Astrocyte (in vitro differentiated cells and primary cell): ENCODE measurements at places on chromosomes 7 and 10. TPM values are rescaled to one million over a fixed set of nuclear protein-coding genes. Genes with fewer than 3 reads are reported as not detected.

The PPP1R17 gene
- total RNA-seq: not detected in 2 replicates

The LIPF gene
- not detected in 2 replicates for total RNA-seq

The GJD4 gene
- not detected in 2 replicates for total RNA-seq

The COL13A1 gene
- 0.65 and 0.86 TPM in 2 replicates for total RNA-seq

DNA sequence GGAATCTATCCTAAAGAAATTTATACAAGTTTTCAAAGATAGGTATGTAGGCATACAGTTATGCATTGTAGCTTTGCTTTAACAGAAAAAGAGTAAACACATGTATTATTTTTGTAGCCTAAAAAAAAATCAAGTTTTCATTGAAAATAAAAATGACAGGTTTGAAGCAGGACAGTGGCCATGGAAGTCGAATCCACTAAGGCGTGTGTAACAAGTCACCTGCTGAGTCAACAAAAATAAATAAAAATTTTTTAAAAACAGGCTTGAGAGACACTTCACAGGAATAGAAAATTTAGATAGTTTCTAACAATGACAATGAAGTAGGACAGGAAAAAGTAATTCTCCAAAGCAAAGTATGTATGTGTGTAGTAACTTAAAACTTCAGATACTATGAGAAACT lies 8.5 kb upstream of the GOT1 start:
- DNase-seq: no peak
